ENCODE measurements at places on chromosomes 7 and 10. TPM values are rescaled to one million over a fixed set of nuclear protein-coding genes. Genes with fewer than 3 reads are reported as not detected.

The CNNM2 gene
- 2.5 TPM for total RNA-seq

The CRHR2 gene
- total RNA-seq = not detected

The BTBD16 gene
- total RNA-seq = not detected

The GNB2 gene
- 59.7 TPM for total RNA-seq

The GSTK1 gene
- total RNA-seq = 66.9 TPM

The IFIT2 gene
- total RNA-seq = 8.9 TPM

The NACAD gene
- 0.43 TPM for total RNA-seq
